ENCODE measurements at places on chromosomes 4 and X. TPM values are rescaled to one million over a fixed set of nuclear protein-coding genes. Genes with fewer than 3 reads are reported as not detected.

DNA sequence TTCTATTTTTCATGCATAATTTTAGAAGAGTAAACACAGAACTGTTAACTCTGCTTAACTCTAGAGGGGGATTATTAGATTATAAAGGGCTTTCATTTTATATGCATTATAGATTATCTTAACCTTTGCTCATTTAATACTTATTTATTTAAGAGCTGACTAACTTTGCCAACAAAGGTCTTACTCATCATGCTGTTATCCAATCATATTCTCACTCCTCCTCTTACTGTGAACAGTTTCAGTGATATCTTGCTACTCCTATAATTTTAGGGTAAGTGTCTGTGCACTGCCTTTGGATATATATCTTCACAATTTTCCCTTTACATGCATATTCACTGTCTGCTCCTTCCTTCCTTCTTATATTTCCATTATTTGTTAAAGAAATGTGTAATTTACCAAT, 1814.9 kb downstream of the STIM2 start:
- DNase-seq: no peak

GRCh38 chrX:15203694-15204093, 66.2 kb downstream of the ASB9 start:
- no peak for DNase-seq

GRCh38 chr4:108193886-108194672, 25.3 kb upstream of the LEF1 start:
- DNase-seq: peak; percentile 64

DNA sequence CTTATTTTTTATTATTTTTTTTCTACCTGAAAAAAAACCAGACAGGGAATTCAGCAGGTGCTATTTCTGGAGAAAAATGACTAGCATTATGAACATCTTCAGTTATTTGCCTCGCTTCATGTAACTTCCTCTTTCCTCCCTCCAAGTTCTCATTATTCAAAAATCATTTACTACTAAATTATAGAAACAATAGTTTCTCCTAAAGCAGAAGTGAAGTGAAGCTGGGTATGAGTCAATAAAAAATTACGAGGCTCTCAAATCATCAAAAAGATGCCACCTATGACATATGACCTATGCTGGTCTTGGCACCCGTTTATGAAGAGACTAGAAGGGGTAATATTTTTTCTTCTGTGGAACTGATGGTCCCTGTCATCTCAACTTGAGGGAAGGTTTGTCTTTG, 145.0 kb upstream of the AADAT start:
- DNase-seq: no peak

DNA sequence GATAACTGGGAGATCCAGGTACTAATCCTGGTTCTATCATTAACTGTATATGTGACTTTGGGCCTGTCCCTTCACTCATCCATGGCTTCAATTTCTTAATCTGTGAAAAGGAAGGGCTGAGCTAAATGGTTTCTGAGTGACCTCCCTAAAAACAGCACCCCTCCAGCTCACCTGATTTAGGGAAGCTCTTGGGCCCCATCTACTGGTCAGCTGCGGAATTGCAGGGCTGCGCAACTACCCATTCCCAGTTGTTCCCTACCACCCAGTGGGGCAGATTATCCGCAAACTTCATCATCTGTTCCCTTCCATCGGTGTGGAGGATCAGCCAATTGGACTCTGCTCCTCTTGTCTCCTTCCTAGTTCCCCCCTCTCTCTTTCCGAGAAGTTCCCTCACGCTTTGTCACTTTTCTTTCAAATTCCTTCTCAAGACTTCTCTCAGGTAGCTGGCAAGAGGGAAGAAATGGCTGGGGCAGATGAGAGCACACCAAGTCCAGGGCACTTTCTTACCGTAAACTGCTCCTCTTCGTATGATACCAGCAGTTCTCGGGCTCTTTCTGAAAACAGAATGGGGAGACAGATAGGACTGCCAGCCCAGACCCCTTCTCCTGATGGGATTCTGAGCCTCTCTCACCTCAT, 5.8 kb downstream of the LAS1L start:
- peak; percentile 91 for DNase-seq

DNA sequence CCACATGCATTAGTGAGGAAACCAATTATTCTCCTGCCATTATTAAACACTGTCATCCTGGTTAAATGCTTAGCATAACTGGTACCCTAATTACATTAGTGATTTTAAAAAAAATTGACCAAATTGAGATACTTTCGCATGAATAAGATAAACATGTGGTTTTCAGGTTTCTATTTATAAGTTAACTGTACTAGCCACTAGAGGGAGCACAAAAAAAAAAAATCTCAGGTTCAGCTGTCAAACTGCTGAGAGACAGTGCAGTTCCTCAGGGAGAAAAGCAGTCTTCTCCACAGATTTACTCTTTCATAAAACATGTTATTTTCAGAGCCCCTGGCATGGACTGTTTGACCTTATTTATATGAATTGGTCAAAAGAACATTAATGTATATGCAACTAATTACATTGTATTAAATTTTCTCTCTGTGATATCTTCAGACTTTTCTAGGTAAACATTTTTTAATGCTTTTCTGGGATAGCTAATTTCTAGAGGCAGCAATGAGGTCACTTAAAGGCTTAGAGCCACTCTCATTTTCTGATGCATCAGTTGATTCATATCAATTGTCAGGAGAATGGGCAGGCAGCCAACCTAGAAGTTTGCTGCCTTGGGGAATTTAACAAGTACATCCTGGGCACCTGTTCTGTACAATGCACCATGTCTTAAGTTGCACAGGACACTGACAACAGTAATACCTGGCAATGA, 167.5 kb downstream of the CDS1 start:
- DNase-seq: no peak

DNA sequence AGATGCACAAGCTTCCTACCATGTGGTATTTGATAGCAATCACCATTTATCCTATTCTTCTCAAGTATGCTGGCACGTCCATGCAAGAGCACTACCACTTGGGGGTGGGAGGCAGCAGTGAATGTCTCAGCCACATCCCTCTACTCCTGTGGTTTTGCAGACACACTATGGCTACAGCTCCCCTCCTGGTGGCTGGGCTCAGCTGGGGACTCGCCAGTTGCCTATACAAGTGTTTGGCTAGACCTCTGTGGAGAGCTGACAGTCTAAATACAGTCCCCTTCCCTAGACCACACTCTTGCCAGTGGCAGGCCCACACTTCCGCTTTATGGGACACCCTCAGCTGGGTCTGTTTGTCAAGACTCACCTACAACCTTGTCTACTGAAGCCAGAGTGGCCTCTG, 53.2 kb downstream of the ADGRA3 start:
- peak; percentile 71 for DNase-seq

GRCh38 chr4:162523171-162523570, 359.4 kb upstream of the FSTL5 start:
- no peak for DNase-seq

DNA sequence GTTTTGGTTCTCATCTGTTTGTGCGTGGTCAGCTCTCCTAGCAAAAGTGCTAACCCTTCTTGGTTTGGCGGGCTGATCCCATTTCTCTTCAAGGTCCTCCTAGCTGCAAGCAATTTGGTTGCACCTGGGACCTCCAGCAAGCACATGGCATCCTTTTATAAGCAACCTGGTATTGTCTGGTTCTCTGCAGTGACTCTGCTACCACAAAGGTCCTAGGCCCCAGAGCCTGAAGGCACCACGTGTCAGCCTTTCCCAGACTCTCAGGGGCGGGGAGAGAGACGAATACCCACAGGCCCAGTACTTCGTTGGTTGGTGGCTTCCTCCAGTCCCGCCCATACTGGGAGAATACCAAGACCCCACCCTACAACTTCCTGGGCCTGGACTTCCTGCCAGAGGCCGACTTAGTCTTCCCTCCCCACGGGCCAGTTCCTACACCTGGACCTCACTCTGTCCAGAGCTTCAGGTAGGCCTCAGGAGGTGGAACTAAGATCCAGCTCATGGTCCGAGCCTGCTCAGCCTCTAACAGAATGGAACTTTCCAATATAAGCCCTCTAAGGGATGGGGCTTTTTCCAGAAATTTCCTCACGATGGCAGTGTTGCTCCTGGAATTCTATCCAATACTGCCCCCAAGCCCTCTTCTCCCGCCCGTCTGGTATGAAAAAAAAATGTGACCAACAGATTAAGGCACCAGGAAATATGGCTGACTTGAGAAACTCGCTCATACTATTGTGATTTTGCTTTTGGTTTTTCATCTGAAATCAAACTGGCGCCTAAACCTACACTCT, 192.5 kb upstream of the STK26 start:
- DNase-seq: peak; percentile 93

- DNase-seq: peak; percentile 86
Observed at GRCh38 chr4:146654687-146655520, 16.2 kb downstream of the POU4F2 start.

- DNase-seq: no peak
Observed at GRCh38 chr4:95638920-95639501, 90.2 kb upstream of the UNC5C start.

GRCh38 chrX:3191796-3192195, 150.5 kb downstream of the ARSF start:
- no peak for DNase-seq

- DNase-seq: peak; percentile 85
Observed at GRCh38 chrX:69150281-69150960, 14.8 kb downstream of the PJA1 start.

DNA sequence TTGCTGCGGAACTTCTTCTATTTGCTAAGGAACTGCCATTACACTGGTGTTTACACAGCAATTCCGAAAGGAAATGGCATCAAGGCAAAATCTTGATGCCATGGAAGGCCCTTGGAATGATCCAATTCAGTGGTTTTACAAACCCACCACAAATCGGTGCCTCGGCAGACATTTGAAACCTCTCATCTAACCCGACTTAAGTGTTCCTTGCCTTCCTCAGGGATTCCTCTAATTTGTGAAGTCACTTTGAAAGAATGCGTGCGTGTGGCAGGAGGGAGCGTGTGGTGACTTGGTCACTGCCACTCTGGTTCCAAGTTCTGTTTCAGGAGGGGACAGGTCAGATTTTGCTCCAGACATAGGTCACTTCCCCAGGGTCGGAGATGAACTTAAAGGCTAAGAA, 4.8 kb downstream of the NOP14 start:
- DNase-seq: no peak

DNA sequence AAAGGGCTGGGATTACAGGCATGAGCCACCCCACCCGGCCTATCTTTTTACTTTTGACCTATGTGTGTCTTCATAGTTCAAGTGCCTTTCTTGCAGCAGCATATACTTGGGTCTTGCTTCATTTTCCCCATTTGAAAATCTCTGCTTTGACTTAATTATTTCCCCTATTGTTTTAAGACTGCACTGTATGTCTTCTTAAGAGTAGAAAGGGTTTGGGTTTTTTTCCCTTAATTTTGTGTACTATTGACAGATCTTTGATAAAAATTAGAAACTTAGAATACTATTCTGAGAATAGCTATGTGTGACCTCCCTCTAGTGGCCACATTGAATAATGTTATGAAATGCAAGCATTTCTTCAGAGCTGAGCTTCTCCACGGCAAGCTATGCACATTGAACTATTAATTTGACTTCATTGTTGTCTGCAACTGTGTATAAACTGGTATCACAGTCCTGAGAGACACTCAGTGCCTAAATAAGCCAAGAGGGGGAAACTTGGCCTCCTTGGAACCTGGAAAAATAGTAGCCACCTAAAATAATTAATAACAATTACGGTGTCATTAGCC, 8.7 kb upstream of the SLC25A4 start:
- no peak for DNase-seq

DNA sequence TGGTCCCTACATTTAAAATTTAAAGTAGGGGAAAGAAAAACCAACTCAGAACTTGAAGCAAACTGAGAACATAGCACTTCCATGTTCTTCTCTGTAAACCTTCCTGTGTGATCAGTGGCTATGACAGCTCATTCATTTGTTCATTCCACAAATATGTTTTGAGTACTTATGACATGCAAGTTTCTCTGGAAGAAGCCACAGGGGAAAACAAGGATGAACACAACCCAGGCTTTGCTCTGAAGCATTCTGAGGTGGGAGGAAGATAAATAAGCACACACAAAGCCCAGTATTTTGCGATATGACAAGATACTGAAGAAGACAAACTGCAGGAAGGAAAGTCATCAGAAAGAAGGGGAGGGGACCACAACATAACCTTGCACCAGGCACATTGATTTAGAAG, 96.4 kb downstream of the CHIC2 start:
- DNase-seq: no peak

GRCh38 chr4:147735413-147736301, 3.8 kb downstream of the ARHGAP10 start:
- DNase-seq: no peak

DNA sequence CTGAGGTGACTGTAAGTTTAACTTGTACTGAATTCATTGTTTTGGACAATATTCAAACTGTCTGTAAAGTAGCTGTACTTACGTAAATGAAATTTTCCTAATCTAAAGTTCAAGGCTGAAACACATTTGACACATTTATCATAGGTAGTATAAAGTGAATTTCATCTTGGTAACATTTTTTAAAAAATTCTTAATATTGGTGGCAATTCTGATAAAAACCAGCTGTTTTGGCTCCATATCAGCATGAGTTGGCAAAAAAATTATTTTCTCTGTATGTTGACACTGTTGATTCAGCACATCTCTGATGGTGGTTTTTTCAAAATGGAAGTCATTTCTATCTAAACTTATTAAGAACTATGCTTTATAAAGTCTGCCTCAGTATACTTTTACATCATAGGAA, 30.9 kb downstream of the CXorf58 start:
- DNase-seq: no peak

DNA sequence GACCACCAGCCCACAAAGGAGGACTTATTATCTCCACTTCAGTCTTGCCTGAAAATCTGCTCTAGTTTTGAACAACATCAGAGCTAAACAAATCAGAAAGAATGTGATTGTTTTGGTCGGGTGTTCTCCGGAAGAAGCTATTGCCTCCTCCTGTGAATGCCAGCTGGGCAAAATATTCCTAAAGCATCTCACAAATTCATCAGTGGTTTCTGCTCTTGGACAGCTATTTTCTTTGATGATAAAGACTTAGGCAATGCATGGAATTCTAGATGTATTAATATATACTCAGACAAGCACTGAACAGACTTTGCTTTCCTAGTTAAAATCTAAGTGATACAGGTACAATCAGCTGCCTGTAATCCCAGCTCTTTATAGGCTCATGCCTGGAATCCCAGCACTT, 71.8 kb downstream of the ASMT start:
- no peak for DNase-seq

DNA sequence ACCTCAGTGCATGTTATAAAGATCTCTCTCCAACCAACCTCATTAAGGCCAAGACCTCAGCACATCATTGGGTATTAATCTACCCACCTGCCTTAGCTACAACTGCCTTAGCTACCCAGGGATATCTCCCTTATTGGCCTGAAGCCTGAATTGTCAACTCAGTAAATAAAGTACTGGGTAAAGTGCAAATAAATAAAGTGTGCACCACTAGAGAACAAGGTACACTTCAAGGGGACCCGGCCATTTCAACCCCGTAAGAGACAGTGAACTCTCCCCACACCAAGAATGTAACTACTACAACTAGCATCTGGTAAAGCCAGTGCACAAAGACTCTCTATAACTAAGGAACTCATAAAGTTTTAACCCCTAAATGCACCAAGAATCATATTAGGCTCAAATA, 61.7 kb upstream of the POU3F4 start:
- DNase-seq: no peak

Gene SSX4
- total RNA-seq: 1.6 TPM

Gene PRSS12
- total RNA-seq: 4.2 TPM

Gene GAB3
- total RNA-seq: 0.55 TPM

Gene KLKB1
- total RNA-seq: 14.4 TPM

Gene XKRX
- 0.21 TPM for total RNA-seq

Gene CACNA1F
- total RNA-seq: 1.0 TPM

Gene CDX4
- total RNA-seq: not detected

Gene USP27X
- 7.1 TPM for total RNA-seq

Measured in endodermal cell (in vitro differentiated cells).